A549 treated with Mapracorat at 1 μM for 4 hours (cell line): ENCODE measurements at places on chromosomes 5 and 9. TPM values are rescaled to one million over a fixed set of nuclear protein-coding genes. Genes with fewer than 3 reads are reported as not detected.

NSA2 gene
- 119 to 149 TPM (median 121 TPM) in 5 replicates for total RNA-seq

CDKN2B gene
- total RNA-seq = not detected in 5 replicates

PCDHGA7 gene
- total RNA-seq = 0.69 to 1.1 TPM (median 0.90 TPM) in 5 replicates

SPINK6 gene
- 0.45 to 1.1 TPM (median 0.57 TPM) in 5 replicates for total RNA-seq

CARD9 gene
- total RNA-seq = 0.50 to 1.8 TPM (median 1.3 TPM) in 5 replicates

HIGD2A gene
- total RNA-seq = 255 to 266 TPM (median 263 TPM) in 5 replicates

NMUR2 gene
- 0.08 to 0.21 TPM (median 0.09 TPM) in 4 of 5 replicates, not detected in the other for total RNA-seq

OTP gene
- 0.05 to 0.13 TPM (median 0.08 TPM) in 5 replicates for total RNA-seq

FOXD1 gene
- 12.2 to 20.7 TPM (median 19.0 TPM) in 5 replicates for total RNA-seq

ANGPTL2 gene
- not detected in 5 replicates for total RNA-seq

SLC22A4 gene
- 5.3 to 5.7 TPM (median 5.5 TPM) in 5 replicates for total RNA-seq

PCDHGB4 gene
- 0.55 to 1.0 TPM (median 0.97 TPM) in 5 replicates for total RNA-seq

ENDOG gene
- 15.5 to 33.2 TPM (median 32.3 TPM) in 5 replicates for total RNA-seq

ARID3C gene
- 0.09 to 0.39 TPM (median 0.17 TPM) in 5 replicates for total RNA-seq

DENND1A gene
- 9.5 to 11.4 TPM (median 10.4 TPM) in 5 replicates for total RNA-seq

TSLP gene
- not detected in 5 replicates for total RNA-seq

IFT74 gene
- total RNA-seq = 12.6 to 14.4 TPM (median 13.6 TPM) in 5 replicates

IL5 gene
- not detected in 5 replicates for total RNA-seq

C9 gene
- not detected in 5 replicates for total RNA-seq

TDRD7 gene
- 10.8 to 13.7 TPM (median 12.2 TPM) in 5 replicates for total RNA-seq

CBY3 gene
- total RNA-seq = not detected in 5 replicates

GPR21 gene
- not detected in 5 replicates for total RNA-seq

TEX48 gene
- total RNA-seq = not detected in 5 replicates

IFNB1 gene
- total RNA-seq = not detected in 5 replicates

SOWAHA gene
- 0.08 to 0.17 TPM (median 0.09 TPM) in 5 replicates for total RNA-seq

KIF4B gene
- total RNA-seq = 0.02 TPM in 1 of 5 replicates, not detected in the others

JAKMIP2 gene
- not detected in 5 replicates for total RNA-seq

IRX4 gene
- 0.20 to 0.45 TPM (median 0.31 TPM) in 5 replicates for total RNA-seq

KIAA0825 gene
- 0.29 to 0.66 TPM (median 0.62 TPM) in 5 replicates for total RNA-seq

SLC6A3 gene
- 0.27 to 0.87 TPM (median 0.61 TPM) in 5 replicates for total RNA-seq

LRRC19 gene
- not detected in 5 replicates for total RNA-seq

PCDHGC5 gene
- not detected in 5 replicates for total RNA-seq

ZNF462 gene
- total RNA-seq = 3.5 to 4.4 TPM (median 4.2 TPM) in 5 replicates

NUTM2G gene
- total RNA-seq = not detected in 5 replicates

ZFP37 gene
- total RNA-seq = 1.4 to 2.3 TPM (median 1.5 TPM) in 5 replicates

GAS1 gene
- 0.05 to 0.10 TPM (median 0.08 TPM) in 4 of 5 replicates, not detected in the other for total RNA-seq

RAD17 gene
- 15.3 to 18.0 TPM (median 16.6 TPM) in 5 replicates for total RNA-seq

LCN10 gene
- not detected in 5 replicates for total RNA-seq

HMMR gene
- total RNA-seq = 21.3 to 28.0 TPM (median 25.2 TPM) in 5 replicates

TMEM215 gene
- 0.04 TPM in 1 of 5 replicates, not detected in the others for total RNA-seq

SLC36A3 gene
- total RNA-seq = not detected in 5 replicates

SECISBP2 gene
- total RNA-seq = 18.0 to 19.6 TPM (median 19.4 TPM) in 5 replicates

SPATA31D4 gene
- total RNA-seq = not detected in 5 replicates

NR2F1-AS1 gene
- 1.9 to 4.7 TPM (median 3.7 TPM) in 5 replicates for total RNA-seq

TNFSF8 gene
- not detected in 5 replicates for total RNA-seq
